ENCODE measurements at places on chromosomes 7 and 10.

DNA sequence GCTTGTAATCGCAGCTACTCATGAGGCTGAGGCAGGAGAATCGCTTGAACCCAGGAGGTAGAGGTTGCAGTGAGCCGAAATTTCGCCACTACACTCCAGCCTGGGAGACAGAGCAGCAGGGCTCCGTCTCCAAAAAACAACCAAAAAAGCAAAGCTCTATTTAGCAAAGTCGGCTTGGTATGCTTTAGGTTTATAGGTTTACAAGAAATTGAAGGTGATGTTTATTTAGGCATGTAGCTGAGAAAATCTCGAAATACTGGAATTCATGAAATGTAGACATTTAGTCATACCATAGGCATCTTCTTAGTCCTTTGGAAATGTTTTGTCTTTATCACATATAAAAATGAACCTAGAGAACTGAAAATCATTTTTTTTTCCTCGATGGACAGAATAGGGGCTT, 453.8 kb upstream of the ANKRD30A start:
- DNase-seq = no peak

GRCh38 chr7:34165466-34165865, 260.1 kb downstream of the BMPER start:
- no peak for DNase-seq

GRCh38 chr7:5689118-5689517, 92.3 kb downstream of the RNF216 start:
- no peak for DNase-seq

GRCh38 chr10:3323865-3324498, 151.4 kb upstream of the PITRM1 start:
- no peak for DNase-seq

Data from NCI-H510A (cell line).